Daoy (cell line): ENCODE measurements at places on chromosomes 16 and 17.

DNA sequence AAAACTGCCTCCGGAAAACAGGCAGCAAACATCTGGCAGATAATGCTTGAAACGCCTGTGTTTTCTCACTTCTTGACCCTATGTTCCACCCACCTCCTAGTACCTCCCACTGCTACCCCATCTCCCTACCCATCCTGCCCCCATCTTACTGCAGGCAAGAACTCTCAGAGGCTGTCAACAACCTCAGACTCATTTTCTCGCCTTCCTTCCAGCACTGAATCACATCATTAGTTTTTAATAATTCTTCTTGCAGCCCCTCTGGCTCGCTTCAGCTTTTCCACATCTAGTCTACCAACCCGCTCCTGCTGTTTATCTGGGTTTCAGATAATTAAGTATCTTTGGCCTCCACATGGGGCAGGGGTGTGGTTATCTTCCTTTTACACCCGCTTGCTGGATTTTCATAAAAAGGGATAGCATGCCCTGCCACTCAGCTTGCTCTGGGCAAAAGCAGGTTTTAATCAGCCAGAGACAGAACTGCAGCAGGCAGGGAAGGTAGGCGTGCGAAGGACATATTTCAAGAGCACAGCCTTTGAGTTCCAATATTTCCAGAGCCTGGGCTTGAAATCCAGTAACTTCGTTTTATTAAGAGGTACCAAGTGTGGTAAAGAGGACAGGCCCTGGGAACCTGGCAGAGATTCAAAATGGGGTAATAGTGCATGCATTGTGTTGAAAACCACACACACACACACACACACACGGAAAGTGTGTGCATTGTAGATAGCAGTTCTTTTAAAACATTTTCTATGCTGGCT, 87.5 kb downstream of the BMERB1 start:
- DNase-seq: no peak

DNA sequence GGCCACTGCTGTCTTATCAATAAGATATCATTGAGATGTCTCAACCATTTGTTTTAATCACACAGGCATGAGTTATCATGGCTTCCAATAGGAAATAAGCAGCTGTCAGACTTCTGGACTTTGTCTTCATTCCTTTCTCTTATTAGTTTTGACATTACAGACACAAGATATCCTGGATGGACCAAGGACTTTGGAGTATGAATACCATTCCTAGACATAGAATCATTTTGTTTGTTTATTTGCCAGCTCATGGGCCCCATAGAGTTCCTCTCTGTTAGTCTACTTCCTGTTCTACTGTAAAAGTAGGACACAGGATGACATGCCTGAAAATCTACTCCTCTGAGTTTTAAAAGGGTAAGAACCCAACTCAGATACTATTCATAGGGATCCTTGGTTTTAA, 77.7 kb upstream of the KCNJ16 start:
- DNase-seq: peak; percentile 12

GRCh38 chr17:43953746-43954145, at the start of gene PYY:
TSS of gene PYY (minus strand) at chr17:43953940. CDS start at chr17:43953483, 457 bp downstream.
- no peak for DNase-seq

- no peak for DNase-seq
Observed at GRCh38 chr17:64004903-64005733, 7.0 kb downstream of the PRR29 start.

- no peak for DNase-seq
Observed at GRCh38 chr17:4127555-4127954, 15.3 kb downstream of the ZZEF1 start.

- peak; percentile 19 for DNase-seq
Observed at GRCh38 chr17:37147301-37147812, 198.6 kb downstream of the AATF start.

- no peak for DNase-seq
Observed at GRCh38 chr16:69618721-69619120, 53.0 kb downstream of the NFAT5 start.

DNA sequence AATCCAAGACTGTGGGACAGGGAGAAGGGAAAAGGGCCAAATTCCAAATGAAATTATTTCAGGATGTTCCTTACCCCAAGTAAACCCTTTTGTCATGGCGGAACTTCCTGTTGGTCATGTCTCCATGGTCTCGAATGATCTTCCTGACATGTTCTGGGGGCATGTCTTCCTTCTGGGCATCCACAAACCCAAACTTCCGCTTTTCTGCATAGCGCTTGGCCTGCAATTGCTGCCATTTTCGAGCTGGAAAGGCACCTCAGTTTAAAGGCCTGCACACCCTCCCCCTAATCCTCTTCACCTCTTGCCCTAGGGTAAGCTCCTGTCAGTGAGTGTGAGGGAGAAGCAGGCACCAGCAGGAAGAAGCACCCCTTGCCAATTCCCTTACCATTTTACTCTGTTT, 1.2 kb downstream of the PRPF8 start:
- DNase-seq: no peak

GRCh38 chr16:7513429-7513828, 180.8 kb downstream of the RBFOX1 start:
- peak; percentile 2 for DNase-seq

- DNase-seq: no peak
Observed at GRCh38 chr16:4081521-4082021, 34.7 kb downstream of the ADCY9 start.

- DNase-seq: no peak
Observed at GRCh38 chr16:68242926-68243858, 2.0 kb upstream of the PLA2G15 start.

GRCh38 chr17:48129981-48130380, 22.4 kb downstream of the SNX11 start:
- DNase-seq: no peak

DNA sequence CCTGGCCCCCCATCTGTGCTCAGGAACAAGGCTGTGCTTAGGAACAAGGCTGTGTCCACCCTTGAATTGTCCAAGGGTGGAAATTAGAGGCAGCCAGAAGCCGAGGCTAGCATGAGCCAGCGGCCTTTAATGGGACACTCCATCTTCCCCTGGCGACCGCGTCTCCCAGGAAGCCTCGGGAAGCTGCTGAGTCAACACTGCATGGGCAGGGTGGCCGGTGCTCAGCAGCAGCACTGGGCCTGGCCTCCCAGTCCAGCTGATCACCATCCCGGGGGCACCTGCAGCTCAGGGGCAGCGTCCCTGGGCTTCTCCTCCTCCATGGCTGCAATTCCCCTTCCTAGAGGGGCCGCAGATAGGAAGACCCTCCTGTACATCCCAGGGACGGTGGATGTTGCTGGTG, 180.8 kb downstream of the ENGASE start:
- DNase-seq: no peak

DNA sequence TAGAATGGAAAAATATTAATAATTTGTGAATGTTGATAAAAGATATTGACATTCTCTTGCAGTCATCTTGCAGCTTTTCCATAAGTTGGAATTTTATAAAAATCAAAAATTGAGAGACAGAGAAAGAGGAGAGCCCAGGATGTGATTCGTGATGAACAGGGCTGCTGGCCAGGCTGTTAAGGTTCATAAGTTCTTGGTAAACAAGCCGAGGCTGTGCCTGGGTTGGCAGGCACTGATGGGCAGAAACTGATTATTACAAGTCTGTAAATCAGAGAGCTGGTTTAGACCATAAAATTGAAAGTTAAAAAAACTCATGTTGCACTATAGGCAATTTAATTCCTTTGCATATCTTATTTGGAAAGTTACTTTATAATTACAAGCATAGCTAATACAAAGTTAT, 533.7 kb downstream of the HAPSTR1 start:
- DNase-seq: no peak

GRCh38 chr16:14095883-14096551, 24.9 kb downstream of the MRTFB start:
- peak; percentile 27 for DNase-seq

DNA sequence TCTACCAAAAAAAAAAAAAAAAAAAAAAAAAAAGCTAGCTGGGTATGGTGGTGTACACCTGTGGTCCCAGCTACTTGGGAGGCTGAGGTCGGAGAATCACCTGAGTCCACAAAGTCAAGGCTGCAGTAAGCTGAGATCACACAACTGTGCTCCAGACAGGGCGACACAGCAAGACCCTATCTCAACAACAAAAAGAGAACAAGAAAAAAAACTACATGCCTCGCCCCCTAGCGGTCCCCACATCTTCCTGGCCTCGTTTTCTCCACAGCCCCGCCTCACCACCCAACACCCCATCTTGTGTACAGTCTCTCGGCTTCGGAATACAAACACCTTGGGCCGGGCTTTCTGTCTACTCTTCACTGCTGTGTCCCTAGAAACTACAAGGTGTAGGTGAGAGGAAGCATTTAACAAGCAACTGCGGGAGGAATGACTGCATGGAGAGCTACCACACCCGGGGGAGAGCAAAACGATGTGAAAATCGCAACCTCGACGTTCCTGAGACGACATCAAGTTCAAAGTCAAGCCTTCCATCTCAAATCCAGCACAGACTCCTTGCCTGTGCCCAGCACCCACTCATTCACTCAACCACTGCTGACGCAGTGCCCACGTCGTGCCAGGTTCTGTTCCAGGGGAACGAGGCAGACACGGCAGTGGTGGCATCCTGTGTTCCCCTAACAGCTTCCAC, 9.0 kb downstream of the NTAN1 start:
- no peak for DNase-seq

DNA sequence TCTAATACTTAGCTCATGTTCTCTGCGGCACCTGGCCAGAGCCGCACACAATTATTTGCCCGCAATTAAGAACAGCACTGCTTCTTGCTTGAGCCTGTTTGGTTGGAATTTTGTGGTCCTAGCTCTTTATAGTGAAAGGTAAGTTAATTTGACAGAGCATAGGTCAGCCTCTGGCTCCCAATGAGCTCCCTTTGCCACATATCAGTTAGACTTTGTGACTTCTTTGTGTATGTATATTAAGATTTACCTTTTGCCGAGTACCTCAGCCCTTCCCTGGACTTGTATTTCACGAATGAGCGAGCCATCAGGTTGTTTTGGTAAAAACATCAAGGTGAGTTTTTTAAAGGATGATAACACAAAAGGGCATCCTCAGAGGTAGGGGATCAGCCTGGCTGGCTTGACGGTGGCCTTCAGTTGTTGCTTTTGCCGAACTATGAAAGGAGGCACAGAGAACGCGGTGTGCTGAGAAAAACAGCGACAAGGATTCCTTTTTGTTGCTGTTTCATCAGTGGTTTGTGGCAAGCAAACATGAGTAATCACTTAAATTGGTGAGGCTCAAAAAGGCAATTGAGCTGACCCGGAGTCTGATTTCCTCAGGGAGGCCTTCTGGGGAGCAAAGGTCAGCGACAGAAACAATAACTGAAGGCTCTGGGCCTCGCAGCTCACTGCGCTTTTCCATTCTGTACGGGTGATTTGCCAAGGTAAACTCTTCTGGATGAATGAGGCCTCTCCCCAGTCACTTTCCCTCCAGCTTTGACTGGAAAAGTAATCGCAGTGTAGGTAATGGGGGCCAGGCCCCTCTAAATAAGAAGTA, 163.6 kb downstream of the HS3ST3A1 start:
- peak; percentile 64 for DNase-seq

GRCh38 chr16:79355600-79356358, 244.8 kb downstream of the MAF start:
- no peak for DNase-seq

DNA sequence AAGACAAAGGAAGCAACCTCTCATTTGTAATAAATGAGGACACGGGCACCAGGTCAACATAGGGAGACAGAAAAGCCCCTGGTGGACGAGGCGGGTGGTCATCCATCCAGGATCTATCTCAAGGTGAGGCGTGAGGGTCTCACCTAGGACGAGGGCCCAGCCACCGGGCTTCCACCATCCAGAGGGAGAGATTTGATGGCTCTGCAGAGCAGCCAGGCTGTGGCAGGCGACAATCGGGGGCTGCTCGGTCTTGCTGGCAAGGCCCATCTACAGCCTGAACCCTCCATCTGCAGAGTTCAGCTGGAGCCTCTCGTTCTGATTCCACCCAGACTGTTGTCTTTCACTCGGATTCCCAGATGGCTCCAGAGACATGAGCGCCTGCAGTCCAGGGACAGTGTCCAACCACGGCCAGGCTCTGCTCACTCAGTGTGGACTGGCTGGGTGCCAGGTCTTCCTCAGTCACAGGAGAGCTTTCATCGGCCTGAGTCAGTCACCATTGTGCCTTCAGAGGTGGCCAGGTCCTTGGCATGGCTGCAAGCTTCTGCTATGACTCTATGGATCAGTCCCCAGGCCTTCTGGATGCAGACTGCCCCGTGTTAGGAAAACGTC, 5.9 kb downstream of the LITAFD start:
- no peak for DNase-seq

- DNase-seq: no peak
Observed at GRCh38 chr17:77741109-77741508, 217.4 kb upstream of the TNRC6C start.

DNA sequence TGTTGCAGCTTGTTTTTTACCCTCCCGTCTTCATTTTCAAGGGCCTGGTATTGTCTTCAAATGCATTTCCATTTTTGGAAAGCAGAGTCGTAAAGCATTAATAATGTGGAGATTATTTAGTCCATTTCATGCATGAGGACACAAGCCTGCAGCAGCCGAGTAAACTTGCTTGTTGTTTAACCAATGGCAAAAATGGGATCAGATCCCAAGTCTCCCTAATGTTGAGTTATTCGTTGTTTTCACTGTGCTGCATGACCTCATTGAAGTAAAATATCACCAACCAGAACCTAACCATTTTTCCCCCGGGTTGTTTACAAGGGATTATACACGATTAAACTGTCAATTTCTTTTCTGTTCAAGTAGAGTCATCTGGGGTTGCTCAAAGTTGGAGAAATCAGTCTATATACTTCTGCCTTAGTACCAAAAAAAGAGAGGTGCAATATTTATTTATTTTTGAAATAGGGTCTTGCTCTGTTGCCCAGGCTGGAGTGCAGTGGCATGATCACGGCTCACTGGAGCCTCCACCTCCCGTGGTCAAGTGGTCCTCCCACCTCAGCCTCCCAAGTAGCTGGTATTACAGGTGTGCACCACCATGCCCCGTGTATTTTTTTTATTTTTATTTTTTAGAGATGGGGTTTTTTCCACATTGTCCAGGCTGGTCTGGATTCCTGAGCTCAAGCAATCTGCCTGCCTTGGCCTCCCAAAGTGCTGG, 12.4 kb downstream of the AMZ2 start:
- DNase-seq: no peak

- no peak for DNase-seq
Observed at GRCh38 chr17:72031219-72031884, 89.5 kb upstream of the SOX9 start.

DNA sequence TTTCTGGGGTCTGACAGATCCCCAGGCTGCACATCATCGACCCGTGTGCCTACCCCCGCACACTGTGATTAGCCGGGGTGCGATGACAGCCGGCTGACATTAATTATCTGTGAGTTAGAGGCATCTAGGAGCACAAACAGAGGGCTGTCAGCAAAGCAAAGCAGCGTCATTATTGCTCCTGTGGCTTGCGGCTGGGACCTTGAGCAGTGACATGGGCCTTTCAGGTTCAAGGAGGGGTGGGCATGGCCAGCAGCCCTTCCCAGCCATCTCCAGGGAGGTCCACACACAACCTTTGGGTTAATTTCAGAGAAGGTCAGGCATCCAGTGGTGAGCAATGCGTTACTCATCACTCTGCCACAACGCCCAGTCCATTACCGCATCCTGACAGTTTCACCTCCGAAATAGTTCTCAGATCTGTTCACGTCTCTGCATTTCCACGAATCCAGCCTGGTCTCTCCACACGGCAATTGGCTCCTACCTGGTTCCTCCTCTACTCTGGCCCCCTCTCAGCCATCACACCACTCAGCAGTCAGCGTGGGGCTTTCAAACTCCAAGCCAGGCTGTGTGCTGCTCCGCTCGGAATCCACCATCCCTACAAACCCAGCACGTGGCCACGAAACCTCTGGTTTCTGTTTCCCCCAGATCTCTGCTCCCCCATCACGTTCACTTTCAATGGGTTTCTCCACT, 249.7 kb upstream of the C16orf82 start:
- DNase-seq: no peak

GRCh38 chr16:86899757-86900156, 321.4 kb downstream of the FOXL1 start:
- DNase-seq: peak; percentile 52
